ENCODE measurements at places on chromosomes 7 and 10.

DNA sequence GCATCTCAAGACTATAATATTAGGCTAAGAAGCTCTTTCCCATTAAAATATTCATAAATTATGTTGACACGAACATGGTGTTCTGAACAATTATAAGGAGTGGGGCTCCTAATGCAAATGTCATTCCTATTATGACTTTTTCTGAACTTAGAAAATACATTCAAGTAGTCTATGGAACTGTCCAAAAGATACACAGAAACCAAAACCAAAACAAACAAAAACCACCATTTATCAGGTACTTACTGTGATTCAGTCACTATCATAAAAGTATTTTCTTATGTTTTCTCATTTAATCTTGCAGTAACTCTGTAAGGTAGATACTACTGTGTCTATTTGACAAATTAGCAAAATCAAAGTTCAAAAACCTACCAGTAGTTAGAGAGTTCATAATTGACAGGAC, 406.8 kb downstream of the GFRA1 start:
- DNase-seq = no peak

GRCh38 chr7:55061726-55062499, 43.1 kb downstream of the EGFR start:
- no peak for DNase-seq

DNA sequence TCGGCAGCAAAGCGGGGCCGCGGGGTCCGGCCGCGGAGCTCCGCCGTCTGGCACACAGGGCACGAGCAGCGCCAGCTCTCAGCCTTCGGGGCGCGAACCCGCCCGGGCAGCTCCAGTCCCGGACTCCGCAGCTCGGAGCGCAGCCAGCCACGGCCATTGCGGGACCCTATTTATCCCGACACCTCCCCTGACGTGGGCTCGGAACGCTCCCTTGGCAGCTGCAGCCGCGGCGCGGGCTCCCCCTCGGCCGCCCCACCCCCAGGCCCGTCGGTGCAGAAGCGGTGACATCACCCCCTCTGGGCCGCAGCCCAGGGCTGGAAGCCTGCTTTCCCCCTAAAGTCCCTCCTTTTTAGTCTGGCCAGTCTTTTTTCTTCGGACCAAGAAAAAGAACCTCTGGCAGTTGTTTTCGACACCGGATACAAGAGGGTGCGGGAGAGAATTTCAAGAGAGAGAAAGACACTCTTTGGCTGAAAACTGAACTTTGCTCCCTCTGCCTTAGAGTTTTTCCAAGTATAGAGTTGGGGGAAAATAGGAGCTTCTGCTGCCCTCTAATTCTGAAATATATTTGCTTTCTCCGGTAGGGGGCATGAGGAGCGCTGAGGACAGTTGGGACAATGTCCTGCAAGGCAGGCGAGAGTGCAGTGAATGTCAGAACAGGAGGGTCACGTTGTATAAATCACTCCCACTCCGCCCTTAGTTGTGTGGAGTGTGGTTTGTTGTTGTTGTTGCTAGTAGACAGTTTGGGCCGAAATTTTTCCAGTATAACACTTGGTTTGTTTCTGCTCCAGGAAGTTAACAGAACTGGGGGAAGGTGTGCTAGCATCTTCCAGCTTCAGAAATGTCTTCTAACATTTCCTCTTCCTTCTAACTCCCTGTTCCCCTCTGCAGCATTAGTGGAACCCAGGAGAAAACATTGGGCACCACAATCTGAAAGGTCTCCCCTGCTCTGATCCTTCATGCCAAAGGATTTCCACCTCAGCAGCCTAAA, at the start of gene SFRP4:
SFRP4 (minus strand) TSS at position 145 of the 988 bp plus-strand sequence. CDS start 280 bp downstream, outside the sequence.
- DNase-seq = peak; percentile 73

- DNase-seq = no peak
Observed at GRCh38 chr7:74141705-74142104, 32.5 kb upstream of the EIF4H start.

GRCh38 chr7:43175570-43176200, 63.2 kb downstream of the HECW1 start:
- DNase-seq = no peak

- no peak for DNase-seq
Observed at GRCh38 chr10:4770801-4771553, 55.0 kb upstream of the AKR1E2 start.
